GM18507 (cell line): ENCODE measurements at places on chromosomes 11 and 22.

DNA sequence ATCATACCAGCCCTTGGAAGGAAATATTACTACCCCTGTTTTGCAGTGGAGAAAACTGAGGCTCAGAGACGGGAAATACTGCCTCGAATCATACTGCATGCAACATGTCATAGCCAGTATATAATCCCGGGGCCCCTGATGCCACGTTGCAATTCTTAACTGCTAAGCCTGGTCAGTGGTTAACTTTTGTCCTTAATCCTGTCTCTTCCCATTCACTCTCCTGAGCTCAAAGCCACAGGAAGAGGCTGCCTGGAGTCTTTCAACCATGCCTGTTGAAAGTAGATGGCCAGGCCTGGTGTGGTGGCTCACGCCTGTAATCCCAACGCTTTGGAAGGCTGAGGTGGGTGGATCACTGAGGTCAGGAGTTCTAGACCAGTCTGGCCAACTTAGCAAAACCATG lies 166.6 kb downstream of the MIAT start:
- no peak for DNase-seq

DNA sequence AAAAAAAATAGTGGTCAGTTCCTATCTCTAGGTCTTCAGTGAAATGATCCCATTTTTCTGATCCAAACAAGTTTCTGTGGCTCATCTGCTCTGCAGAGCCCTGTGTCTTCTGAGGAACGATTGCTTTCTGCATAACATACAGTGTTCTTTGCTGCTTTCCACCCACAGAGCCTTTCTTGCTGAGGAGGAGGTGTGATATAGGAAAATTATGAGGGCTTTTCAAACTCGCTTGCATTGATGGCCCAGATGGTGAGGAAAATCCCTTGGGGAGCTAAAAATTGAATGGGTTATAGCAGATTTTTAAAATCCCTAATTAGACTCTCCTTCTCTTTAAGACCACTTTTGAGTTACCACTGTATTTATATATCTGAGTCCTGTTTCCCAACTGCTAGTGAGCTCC lies 31.3 kb downstream of the JAM3 start:
- DNase-seq, result no peak

DNA sequence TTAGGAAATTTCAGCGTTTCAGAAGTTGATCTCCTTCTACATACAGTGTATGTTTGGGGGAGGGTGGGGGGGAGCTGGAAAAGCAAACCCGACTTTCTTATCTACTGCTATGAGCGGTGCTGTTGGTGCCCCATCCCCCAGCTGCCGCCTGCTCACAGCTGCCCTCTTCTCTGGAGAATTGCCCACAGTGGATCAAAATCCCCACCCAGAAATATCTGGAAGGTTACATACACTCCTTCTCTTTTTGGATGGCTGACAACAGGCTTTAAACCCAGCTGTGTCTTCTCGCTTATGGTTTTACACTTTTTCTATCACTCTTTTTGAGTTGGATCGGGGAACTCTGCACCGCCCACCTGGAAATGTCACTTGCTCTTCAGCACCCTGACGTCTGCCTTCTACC lies 56.4 kb downstream of the DHCR7 start:
- no peak for DNase-seq

GRCh38 chr11:120704256-120704750 lies 192.8 kb downstream of the GRIK4 start:
- no peak for DNase-seq

DNA sequence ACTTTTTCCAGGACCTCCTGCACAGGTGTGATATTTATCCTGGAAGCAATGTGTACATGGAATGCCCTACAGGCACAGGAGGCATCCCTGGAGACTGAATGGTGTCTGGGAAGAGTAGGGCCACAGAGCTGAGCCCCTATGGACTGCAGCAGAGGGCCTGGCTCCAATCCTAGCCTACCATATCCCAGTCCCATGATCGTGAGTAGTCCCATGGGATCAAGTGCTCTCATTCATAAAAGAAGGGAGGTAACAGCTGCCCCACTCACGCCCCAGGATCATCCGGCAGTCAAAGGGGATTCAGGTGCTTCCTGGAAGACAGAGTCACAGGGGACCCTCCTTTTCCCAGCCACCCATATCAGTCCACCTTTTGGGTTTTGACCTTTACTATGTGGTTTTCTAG lies 24.0 kb downstream of the ANKK1 start:
- no peak for DNase-seq

- no peak for DNase-seq
Observed at GRCh38 chr22:49961601-49962011, 1.0 kb downstream of the PIM3 start.

GRCh38 chr11:7759010-7759409 lies 37.7 kb downstream of the OR5P2 start:
- DNase-seq, result no peak
